NK-92 treated with Interleukin-12 subunit alpha and Interleukin-12 subunit beta, amount 100 ng/mL, for 24 hours (cell line): ENCODE measurements at places on chromosomes 1 and 21.

DNA sequence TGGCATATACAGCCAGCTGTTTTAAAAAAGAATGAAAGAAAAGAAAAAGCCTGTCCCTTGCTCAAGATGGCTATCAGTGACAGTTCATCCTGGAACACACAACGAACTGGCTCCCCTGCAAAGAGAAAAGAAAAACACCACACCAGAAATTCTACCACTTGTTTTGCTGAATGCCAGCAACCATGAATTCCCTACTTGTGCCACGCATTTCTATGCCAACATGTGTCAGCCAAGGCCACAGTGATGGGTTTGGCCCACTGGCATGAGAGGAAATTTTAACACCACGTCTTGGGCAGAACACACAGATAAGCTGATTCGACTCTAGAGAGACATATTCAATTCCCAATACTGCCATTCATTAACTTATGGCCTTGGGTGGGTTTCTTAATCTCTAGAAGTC is 64.0 kb downstream of the CAPZB start:
- DNase-seq: no peak

- peak; percentile 33 for DNase-seq
Measured at GRCh38 chr1:229130028-229130668, 140.8 kb upstream of the RAB4A start.

DNA sequence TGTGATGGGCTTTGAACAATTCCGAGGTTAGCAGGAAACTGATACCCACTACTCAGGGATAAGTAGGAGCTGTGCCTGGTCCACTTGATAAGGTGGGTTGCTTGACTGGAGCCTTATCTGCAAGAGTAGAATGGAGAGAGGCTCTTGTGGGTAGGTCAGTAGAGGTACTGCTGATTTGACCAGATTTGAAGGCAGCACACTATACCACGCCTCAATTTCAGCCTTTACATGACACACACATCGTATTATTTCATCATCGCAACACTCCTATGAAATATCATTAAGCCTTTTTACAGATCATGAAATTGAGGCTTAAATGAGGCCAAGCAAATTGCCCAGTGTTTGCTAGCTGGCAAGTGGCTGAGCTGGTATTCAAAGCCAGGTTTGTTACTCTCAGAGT is 69.6 kb downstream of the KCNJ15 start:
- DNase-seq: no peak

- peak; percentile 68 for DNase-seq
Measured at GRCh38 chr1:113929750-113930498, 800 bp downstream of the HIPK1 start.

- DNase-seq: no peak
Measured at GRCh38 chr1:1826356-1827088, 48.3 kb upstream of the NADK start.

DNA sequence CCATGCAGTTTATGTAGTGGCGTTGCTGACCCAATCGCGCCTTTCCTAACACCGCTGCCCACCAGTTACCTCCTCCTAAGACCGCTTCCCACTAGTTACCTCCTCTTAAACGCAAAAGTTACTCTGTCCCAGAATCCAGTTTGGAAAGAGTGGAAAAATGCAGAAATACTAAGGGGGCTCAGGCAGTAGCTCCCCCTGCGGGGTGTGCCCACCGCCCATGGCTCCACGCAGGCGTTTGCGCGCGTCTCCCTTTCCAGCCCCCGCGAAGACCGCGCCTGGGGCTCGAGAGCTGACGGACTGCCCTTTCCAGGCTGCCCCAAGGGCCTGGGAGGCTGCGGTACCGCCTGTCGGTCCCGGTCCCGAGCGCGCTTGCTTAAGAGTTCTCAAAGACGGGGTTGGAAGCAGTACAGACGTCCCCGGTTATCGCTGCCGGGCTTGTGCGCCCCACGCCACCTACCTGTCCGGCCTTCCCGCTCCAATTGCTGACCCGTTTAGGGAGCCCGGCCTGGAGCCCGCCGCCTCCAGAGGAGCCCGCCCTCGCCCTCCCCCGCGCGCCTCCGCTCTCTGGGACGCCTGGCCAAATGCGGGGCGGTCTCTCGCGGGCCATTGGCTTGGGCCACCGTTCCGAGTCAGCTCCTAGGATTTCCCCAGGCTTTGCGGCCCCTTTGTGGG is 414.1 kb upstream of the ESRRG start:
- DNase-seq: no peak

DNA sequence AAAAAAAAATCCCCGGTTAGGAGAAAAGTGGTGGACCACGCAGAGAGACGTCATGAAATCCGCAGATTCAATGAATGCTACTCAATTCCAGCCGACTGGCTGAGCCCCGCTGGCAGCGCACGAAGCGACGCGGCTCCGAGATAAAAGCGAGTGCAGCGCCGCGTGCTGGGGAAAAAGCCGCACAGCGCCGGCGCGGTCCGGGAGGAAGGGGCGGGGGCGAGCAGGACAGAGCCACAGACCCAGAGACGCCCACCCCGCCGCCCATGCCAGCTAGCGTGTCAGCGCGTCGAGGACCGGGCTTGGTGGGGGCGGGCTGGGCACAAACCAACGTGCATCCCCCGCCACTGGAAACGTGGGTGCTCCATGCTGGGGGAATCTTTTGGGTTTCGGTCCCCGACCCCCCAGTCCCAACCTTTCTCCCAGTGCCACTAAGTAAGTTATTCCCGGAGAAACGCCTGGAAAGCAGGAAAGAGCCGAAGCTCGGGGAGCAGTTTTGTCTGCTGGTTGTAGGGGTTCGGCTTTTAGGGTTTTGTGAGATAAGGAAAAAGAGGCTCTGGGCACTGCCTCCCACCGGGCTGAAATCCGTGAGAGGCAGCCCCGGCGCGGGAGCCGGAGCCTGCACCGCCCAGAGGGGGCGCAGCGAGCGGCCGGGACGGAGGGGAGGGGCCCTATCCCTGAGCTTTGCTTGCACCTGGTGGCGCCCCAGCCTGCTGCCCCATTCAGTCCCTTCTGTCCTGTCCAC is at the start of gene KCNJ6:
KCNJ6 (minus strand) TSS at position 148 of the 742 bp plus-strand sequence. CDS start 75,775 bp downstream, outside the sequence.
- no peak for DNase-seq

- no peak for DNase-seq
Measured at GRCh38 chr21:32946654-32947053, 79.1 kb upstream of the OLIG2 start.

GRCh38 chr1:204566583-204566955 is 50.4 kb downstream of the MDM4 start:
- DNase-seq: no peak

- DNase-seq: no peak
Measured at GRCh38 chr21:29258626-29259338, 39.9 kb upstream of the BACH1 start.

GRCh38 chr21:29586696-29587095 is 288.0 kb downstream of the BACH1 start:
- DNase-seq: no peak

- no peak for DNase-seq
Measured at GRCh38 chr1:29896791-29897714, 660.7 kb downstream of the PTPRU start.

GRCh38 chr1:3504151-3504821 is 49.8 kb downstream of the ARHGEF16 start:
- no peak for DNase-seq

DNA sequence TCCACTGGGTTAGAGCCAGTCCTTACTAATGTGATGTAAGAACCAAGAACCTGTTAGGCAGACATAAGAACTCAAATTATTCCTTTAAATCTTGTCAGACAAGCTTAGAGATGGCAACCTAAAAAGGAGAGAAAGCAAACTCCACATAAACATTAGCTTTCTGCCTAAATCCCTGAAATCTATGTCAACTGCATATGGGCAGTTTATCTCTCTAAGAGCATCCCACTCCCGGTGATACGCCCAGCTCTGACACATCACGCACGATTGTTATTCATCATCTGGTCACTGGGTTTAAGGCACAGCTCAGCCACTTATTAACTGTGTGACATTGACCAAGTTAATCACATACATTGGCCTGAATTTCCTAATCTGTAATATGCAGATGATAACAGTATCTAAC is 323.7 kb downstream of the HHIPL2 start:
- DNase-seq: no peak

DNA sequence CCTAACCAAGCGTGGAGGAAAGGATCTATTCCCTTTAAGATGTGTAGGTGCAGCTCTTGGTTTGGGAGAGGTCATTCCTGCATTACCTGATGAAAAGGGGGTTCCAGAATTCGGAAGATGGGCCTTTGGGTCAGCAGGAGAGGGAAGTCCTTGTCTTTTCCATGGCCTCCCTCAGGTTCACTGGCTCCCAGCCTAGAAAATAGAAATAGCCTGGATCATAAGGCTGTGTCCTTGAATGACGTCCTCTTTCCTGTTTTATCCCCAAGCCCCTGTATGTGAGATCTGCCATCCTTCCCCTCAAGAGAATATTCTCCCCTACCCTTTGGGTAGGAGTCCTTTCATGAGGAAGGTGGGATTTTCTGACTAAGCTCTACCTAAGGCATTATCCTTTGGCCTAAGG is 14.5 kb upstream of the RPS8 start:
- no peak for DNase-seq

DNA sequence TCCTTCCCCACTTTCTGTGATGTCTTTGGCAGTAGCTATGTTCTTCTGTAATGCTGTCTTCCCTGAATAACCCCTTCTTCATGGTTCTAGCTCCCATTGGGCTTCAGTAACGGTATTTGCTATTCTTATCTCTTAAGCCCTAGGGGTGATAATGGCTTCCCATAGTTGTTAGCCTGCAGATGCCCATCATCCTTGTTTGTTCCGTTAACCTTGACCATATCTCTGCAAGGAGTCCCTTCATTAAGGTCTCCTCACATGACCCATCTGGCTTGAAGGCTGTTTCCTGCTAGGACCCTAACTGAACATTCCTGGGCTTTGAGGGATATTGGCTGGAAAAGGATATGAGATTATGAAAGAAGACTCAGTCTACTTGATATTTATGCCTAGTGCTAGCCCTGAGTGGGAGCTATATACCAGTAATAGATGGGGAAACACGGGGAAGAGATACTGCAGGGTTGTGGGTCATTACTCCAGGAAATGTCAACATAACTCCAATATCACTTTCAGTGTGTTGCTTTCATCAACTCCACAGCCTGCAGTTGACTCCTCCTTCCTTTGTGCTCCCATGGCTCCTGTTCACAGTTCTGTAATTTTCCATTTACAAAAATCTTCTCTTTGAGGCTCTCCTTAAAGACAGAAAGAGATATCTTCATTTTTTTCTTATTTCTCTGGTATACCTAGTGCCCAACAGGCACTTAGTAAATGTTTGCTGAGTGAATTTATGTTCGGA is 2.5 kb downstream of the MR1 start:
- DNase-seq: no peak

DNA sequence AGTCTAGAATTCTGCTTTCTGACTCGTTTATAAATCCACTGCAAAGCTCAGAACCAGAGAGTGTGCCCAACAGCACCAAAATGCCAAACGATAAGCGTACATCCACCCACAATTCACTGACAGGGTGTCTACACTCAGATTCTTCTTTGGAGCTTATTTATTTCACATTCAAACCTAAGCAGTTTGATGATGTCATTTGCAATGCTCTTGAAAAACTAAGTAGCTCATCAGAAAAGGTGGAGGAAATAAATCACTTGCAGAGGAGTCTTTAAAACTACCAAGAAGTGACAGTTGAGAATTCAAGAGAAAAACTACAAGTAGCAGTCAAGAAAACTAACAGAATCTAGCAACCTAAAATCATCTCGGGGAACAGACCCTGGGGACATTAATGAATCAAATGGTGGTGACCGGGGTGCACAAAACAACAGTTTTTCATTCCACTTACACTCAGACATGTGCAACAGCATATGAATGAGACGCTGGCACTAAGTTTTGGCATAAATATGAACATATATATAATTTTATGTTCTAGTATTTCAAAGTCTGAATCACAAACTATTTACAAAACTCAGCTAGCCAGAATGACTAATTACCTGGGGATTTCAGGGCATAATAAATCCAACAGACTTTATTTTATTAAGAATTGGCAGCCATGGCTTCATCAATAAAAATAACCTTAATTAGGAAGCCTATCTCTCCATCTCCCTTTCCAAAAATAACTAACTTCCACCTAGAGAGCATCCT is 119.4 kb downstream of the SIPA1L2 start:
- DNase-seq: no peak

GRCh38 chr1:62995173-62995572 is 211.2 kb downstream of the ATG4C start:
- no peak for DNase-seq

DNA sequence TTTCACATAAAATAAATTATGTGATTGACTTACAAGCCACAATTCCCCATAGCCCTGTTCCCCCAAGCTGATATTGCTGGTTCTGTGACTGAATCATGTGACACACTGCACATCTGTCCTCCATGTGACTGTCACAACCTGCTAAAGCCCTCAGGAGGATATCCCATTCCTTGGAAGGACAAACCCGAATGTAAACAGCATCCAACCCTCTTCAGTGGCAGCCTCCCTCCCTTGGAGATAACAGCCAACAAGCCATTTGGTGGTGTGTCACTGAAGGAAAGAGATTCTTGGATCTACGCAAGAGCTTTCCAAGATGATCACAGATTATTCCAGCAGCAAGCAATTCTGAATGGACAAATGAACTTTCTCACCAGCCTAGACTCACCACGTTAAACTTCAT is 153.9 kb upstream of the TIAM1 start:
- no peak for DNase-seq

- no peak for DNase-seq
Measured at GRCh38 chr1:195899762-195900352, 708.4 kb downstream of the KCNT2 start.

GRCh38 chr21:16279731-16280581 is 550.2 kb downstream of the USP25 start:
- no peak for DNase-seq

GRCh38 chr1:84872696-84873355 is 20.2 kb downstream of the LPAR3 start:
- DNase-seq: no peak

GRCh38 chr1:153679337-153680119 is 1.0 kb downstream of the NPR1 start:
- DNase-seq: no peak
